ENCODE measurements at places on chromosomes 5 and 9. TPM values are rescaled to one million over a fixed set of nuclear protein-coding genes. Genes with fewer than 3 reads are reported as not detected.

- no peak for DNase-seq
Observed at GRCh38 chr5:73355108-73355507, 93.5 kb downstream of the FOXD1 start.

DNA sequence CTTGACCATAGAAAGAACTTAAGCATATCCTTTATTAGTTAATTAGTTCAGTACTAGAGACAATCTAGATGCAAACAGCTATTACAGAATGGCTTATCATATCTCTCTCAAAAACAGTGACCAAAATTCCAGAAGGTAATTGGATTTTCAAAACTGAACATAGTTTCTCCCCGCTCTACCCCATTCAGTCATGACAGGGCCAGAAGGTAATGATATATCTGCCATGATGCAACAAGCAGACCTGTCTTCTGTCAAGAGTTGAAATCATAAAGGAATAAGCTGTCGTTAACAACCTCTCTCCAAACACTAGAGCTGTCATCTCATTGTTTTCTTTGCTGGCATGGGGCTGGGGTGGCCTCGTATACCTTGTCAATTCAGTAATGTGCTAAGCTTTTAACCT is 200.5 kb upstream of the POU5F2 start:
- no peak for DNase-seq

GRCh38 chr5:124516567-124516966 is 229.9 kb downstream of the ZNF608 start:
- DNase-seq = no peak

DNA sequence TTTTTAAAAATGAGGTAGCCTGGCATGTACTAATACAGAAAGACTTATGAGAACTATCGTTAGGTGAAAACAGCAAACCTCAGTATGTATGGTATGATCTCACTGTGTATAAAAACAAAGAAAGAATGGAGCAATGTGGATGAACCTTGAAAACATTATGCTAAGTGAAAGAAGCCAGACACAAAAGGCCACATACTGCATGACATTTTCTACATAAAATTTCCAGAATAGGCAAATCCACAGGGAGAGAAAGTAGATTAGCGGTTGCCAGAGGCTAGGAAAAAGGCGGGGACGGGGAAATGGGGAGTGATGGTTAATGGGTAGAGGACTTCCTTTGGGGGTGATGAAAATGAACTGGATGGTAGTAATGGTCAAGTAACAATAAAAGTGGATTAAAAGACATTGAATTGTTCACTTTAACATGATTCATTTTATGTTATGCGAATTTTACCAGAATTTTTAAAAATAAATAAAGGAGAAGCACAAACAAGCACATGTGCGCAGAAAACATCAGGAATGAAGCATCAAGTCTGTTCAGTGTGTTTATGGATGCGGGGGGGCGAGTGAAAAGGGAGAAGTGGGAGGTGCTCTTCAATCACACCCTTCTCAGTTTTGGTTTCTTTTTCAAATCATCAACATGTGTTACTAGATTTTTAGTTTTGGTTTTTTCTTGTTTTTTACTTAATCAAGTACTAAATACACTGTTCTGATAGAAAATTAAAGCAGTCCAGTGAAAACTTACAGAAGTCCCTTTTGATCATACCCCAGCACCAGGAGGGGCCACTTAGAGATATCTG is 16.3 kb downstream of the ROR2 start:
- DNase-seq = no peak

GRCh38 chr5:82252744-82253143 is 25.4 kb downstream of the RPS23 start:
- no peak for DNase-seq

DNA sequence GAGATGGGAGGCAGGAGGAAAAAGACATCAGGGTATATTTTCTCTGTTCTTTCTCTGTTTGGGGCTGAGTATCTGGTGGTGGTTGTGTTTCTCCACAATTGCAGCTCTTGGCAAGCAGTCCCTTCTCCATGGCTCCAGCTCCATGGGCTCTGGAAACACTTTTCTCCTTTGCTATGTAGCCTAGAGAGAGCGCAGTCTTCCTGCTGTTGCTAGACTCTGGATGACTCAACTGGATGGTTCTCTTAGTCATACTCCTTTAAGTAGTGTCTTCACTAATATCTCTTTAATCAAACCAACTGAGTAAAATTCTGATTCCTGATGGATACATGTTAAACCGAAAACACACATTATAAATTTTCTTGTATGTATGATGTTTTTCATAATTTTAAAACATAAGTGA is 3.3 kb upstream of the PLGRKT start:
- DNase-seq = no peak

DNA sequence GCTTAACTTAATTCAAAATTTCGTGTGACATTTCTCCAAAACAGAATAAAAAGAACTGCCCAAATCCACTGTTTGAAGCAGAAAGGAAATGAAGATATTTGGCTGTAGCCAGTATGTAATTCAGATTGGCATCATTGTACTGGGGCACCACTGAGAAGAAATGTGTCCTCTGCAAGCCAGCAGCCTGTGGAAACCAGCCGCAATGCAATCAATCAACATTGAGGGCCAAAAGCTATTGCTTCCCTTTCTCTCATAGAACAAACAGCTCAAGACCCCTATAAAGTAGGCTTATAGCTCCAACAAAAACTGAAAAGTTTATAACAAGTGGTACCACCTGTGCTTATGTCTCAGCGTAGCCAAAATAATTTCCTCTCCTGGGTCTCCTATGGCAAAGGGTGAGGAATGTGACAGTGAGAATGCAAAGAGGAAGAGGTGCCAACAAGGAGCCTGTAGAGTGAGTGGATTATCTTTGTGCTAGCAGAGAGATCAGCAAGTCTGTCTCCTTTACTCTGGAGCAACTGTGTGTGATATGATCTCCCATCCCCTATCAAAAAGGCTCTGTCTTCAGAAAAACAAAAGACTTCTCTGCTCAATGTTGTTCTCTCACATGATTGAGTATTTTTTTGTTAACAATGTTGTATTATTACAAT is 1072.3 kb upstream of the DMAC1 start:
- DNase-seq = no peak

DNA sequence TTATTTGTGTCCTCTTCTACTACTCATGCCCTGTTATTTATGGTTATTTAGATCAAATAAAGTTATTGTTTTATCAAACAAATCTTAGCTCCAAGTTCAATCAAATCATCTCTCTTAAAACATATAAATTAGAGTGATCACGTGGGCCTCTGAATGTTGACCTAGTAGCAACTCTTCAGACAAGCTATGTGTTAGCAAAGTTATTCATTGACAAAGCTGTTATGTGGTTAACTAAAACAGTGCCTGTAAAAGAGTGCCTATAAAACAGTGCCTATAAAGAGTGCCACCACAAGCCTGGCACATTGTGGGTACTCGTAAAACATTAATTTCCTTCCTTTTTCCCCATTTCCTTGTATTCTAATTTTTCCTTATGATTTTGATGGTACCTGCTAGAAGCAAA is 421.9 kb downstream of the HCN1 start:
- DNase-seq = no peak

DNA sequence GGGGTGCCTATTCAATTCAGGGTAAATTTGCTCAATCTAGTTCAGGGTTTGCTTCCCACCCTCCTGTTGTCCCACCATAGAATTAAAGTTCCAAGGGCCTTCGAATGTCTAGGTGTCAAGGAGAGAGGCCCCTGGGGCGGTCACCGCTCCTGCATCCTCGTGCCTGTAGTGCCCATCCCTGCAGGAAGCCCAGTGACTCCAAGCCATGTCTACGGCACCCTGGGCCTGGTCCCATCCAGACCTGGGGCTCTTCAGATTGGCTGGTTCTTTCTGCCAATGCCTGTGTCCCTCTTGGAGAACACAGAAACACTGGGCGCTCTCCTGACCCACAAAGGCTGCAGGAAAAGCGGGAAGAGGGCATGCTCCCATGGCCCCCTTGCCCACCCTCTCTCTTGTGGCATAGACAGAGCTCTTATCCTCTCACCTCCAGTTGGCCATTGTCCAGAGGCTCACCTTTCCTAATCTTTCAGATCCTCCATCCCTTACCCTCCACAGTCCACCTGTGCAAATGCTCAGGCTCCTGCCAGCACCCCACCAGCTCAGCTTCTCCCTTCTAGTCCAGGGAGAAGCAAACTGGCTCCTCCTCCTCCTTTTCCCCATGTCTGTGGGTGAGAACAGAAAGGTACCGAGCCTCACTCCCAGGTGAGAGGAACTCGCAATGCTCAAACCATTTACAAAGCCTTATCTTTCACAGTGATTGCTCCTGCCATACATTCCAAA is 253.0 kb upstream of the IRX2 start:
- DNase-seq = no peak

- no peak for DNase-seq
Observed at GRCh38 chr9:1709347-1709746, 305.8 kb upstream of the SMARCA2 start.

DNA sequence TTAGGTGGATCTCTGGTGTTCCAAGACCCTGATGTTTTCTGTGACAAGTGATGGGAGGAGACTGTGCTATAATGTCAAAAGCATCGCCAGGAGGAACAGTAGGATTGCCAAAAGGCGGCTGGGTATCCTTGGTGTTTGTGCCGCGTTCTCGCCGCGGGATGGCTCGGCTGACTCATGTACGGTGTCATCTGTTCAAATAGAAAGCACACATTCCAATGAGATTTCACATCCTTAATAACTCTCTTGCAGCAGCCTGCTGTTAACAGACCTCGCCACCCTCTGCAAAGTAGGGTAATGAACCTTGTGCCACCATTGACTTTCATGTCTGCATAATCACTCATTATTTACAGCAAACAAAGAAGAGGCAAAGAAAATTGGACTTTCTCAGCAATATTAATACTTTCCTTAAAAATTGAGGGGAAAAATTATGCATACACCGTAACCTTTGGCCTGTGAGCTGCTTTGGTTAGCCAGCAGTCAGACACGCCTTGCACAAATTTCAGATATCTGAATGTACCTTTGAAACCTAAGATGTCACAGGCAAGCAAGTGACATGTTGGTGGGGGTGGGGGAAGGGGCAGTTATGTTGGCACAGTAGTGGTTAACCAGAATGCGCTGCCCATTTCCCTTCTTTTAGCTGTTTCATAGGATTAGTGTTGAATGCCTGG is 289.4 kb downstream of the EFNA5 start:
- DNase-seq = peak; percentile 22

NUDCD2 gene
- total RNA-seq = 25.1 TPM
